ENCODE measurements at places on chromosomes 13 and 19.

- DNase-seq: no peak
Measured at GRCh38 chr19:5933391-5934068, 19.5 kb downstream of the CAPS start.

- peak; percentile 35 for DNase-seq
Measured at GRCh38 chr13:94860981-94861407, 148.6 kb upstream of the SOX21 start.

DNA sequence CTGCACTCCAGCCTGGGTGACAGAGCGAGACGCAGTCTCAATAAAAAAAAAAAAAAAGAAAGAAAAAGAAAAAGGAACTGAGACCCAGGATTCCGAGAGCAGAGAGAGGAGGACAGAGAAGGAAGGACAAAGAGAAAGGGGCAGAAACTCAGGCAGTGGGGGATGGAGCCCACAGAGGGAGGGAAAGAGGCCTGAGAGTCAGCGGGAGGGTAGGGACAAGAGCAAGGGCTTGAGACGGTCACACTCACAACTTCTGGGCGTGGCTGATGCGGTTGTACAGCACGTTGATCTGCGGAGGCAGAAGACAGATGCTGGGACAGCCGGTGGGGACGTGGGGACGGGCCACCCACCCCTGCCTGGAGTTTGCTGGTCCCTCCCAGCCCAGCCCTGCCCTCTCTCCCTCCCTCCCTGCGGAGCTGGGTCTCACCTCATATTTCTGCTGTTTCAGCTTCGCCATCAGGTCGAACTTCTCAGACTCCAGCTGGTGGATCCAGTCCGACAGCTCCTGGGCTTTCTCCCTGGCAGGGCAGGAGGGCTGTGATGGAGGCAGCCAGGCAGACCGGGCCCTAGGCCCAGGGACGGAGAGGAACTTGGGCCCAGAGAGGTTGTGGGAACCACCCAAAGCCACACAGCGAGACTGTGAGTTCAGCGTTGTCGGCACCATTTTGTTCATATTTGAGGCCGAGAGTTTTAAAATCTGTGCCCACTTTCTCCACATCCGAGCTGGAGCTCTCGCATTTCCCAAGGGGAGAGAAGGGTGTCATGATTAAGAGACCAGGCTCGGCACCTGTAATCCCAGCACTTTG lies 15.2 kb downstream of the TNNT1 start:
- DNase-seq: no peak

GRCh38 chr13:52034616-52035226 lies 10.2 kb downstream of the UTP14C start:
- no peak for DNase-seq

DNA sequence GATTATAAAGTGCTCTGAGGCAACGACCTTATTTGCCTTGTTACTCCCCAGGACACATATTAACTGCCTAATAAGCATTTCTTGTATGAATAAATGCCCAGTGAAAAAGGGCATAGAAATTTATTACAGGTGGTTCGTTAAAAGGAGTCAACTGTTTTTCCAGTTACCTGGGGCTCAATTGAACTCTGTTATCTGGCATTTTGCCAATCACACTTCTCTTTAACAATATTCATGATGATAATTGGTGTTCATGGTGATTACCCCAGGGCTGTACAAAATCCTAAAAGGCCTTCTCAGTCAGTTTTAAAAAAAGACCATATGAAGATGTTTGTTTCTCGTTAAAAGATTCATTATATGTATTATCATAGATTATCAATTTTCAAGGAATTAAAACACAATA lies 57.1 kb downstream of the KL start:
- DNase-seq: no peak

DNA sequence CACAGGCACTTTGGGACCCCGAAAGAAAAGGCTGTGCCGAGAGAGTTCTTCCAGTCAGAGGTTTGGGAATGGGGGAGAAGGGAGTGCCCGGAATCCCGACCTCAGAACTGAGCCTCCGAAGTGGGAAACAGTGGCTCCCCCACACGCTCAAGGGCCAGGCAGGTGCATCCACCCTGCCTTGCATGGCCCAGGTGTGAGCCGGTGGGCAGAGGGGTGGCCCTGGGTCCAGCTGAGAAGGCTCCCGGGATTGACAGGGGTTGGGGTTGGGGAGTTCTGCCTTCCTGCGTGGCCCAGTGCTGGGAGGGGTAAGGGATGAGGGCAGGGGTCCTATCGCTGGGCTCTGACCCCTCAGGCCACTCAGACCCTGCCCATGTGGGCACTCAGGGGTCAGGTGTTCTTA lies 163.5 kb upstream of the TUBA3C start:
- DNase-seq: no peak
